ENCODE measurements at places on chromosomes 5 and 9. TPM values are rescaled to one million over a fixed set of nuclear protein-coding genes. Genes with fewer than 3 reads are reported as not detected.
A peak's percentile ranks its signal among the peaks of the same experiment; 100 is the strongest.

DNA sequence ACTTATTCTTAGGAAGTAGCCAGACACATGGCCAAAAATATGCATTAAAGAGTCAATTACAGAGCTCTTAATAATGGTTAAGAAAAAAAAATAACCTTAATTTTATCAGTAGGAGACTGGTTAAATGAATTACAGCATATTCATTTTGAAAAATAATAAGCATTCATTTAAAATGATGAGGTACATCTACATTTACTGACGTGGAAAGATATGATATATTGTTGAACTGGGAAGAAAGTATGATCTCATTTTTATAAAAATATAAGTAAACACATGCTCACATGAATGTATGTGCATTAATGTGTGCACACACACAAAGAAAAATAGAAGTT, 250.3 kb downstream of the ENC1 start:
- DNase-seq = no peak

- peak; percentile 61 for DNase-seq
Observed at GRCh38 chr5:131262953-131263541, 806 bp upstream of the CDC42SE2 start.

- no peak for DNase-seq
Observed at GRCh38 chr9:36566813-36567221, 5.9 kb upstream of the MELK start.

FGF18 gene
- total RNA-seq = 0.16 TPM

GRCh38 chr5:139765409-139766217, 30.0 kb upstream of the PSD2 start:
- peak; percentile 86 for DNase-seq

GRCh38 chr5:19099195-19099594, 888.8 kb downstream of the CDH18 start:
- DNase-seq = no peak

DNA sequence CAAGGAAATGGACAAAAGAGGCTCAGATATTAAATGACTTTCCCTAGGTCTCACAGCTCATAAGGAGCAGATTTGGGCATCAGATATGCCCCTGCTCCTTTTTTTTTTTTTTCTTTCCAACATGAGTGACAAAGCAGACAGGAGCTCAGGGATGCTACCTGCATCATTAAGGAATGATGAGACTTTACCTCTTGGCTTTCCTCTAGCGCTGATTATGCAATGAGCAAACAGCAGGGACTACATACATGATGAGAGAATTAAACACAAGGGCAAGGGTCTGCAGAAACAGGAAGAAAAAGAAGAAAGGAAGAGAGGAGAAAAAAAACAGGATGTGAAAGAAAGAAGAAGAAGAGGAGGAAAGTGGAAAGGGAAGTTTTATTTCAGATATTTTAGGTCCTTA, 179.9 kb downstream of the PPP2R2B start:
- no peak for DNase-seq

WDR31 gene
- total RNA-seq = 0.55 TPM

DNA sequence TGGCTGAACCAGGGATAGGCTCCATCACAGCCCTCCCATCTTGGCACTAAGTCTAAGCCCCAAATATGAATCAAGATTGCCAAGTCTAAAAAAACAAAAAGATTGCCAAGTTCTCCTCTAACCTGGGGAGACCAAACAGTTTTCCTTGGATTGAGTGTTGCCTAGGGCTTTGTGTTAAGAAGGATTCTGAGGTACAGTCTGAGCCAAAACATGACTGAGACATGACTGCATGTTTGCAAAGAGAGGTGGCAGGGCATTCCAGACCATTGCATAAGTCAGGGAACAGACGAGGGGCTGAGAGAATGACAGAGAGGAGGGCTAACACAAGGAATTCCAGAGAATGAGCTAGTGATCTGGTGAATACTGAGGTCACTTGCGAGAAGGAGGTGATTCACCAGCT, 11.4 kb downstream of the LAMC3 start:
- no peak for DNase-seq

TRPM3 gene
- total RNA-seq = not detected

JAKMIP2 gene
- total RNA-seq = 12.2 TPM

GRCh38 chr5:126659805-126660482, 59.2 kb downstream of the PHAX start:
- no peak for DNase-seq

DNA sequence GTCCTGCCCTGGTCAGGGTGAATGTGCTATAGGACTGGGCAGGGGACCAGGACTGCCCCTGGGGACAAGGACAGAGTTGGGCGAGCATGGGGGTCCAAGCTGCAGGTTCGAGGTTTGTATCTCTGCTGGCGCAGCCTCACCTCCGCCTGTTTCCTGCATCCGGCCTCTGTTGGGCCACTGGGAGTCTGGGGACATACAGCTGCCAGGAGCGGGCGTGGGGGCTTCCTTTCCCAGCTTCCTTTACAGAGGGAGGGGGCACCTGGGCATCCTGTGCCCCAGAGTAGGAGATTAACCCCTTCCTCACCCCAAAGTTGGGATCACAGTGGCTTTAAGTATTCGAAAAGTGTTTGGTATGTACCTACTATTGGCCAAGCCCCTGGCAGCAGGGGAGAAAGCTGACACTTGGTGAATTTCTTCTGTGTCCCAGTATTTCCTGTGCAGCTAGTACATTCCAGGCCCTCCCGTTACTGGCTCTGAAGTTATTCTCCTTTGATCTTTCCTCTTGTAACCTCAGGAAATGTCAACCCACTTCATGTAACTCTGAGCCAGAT, 19.0 kb downstream of the OLFML2A start:
- DNase-seq = no peak

GRCh38 chr5:9654886-9655285, 24.7 kb upstream of the TAS2R1 start:
- no peak for DNase-seq

DNA sequence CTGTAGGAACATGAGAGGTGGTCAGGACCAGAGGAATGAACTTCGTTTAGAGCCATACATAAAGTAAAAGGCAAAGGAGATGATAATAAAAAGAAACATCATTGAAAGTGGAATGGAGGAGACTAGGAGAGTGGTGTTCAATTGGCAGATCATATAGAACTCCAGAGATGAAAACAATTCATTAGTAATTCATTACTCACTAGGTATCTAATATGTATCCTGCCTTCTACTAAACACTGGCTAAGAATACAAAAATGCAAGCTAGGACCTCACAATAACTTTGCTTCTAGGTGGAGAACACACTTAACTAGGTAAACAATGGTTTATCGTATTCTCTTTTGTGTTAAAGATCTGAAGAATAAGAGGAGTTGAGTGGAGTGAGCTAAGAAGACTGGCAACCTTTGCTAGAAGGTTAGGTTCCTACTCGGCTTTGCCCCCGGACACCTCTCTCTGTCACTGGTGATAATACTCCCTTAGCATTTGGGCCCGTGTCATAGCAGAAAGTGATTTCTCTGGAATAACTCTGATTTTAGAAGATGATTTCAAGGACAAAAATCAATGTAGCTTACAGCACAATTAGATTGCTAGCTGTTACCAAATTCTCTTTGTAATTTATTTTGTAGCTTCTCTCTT, 88.6 kb upstream of the IFNE start:
- DNase-seq = no peak

DNA sequence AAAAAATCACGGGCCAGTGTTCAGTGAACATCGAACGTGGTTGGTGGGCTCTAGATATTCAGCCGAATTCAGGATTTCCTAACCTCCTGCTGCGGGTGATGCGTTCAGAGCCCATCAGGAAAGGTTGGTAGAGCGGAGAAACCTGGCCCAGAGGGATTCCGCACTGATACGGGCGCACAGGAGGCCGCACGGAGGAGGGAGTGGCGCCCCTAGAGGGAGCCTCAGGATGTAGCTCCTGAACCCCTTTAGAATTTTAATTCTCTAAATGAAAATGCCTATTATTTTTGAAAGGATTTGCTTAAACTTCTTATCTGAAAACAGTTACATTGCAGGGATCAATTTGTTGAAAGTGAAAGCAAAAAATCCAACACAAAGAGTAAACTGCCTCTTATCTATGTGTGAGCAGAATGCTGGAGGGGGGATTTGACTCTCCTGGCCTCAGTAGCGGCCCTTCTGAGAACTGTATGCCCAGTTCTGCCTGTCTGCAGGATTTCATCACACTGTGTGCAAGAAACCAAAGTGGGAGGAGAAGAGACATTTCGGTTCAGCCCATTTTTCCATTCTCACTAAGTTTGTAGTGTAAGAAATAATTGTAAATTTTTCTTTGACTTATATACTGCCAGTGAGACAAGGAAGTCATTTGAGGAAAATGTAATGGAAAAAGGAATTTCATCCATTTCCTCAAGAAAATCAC, 75.9 kb downstream of the TENT4A start:
- DNase-seq = no peak

PSMD5 gene
- 41.2 TPM for total RNA-seq

Data from natural killer cell (primary cell).